ENCODE measurements at places on chromosomes 3 and 15.

GRCh38 chr3:121995161-121996137 is 26.6 kb downstream of the ILDR1 start:
- DNase-seq = no peak

- DNase-seq = no peak
Observed at GRCh38 chr3:71962561-71963240, 177.8 kb upstream of the PROK2 start.

DNA sequence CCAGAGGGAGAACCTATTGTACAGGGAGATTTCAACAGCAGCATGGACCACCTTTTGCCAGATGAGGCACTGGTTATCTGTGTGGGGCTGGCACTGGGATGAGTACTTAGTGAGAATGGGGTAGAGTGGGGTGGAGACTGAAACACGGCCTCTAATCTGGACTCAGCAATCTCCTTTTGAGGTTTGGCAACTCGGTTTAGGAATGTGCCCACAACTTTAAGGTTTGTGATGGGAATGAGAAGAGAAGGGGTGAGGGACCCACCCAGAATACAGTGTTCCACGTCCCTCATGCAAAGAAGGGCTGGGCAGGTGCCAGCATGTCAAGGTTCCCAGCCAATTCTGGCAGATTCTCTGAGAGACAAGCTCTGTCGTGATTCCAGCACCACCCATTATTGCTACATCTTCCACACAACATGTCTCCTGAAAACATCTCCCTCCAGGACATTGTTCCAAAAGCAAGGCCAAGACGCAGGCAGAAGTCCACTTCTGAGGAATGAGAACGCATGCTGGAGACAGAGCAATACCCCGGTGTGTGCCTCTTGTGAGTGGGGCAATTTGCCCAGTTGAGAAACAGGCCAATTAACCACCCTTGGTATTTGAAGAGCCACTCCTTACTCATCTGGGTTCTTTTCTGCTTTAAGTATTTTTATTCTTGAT is 37.5 kb upstream of the CCR4 start:
- no peak for DNase-seq

DNA sequence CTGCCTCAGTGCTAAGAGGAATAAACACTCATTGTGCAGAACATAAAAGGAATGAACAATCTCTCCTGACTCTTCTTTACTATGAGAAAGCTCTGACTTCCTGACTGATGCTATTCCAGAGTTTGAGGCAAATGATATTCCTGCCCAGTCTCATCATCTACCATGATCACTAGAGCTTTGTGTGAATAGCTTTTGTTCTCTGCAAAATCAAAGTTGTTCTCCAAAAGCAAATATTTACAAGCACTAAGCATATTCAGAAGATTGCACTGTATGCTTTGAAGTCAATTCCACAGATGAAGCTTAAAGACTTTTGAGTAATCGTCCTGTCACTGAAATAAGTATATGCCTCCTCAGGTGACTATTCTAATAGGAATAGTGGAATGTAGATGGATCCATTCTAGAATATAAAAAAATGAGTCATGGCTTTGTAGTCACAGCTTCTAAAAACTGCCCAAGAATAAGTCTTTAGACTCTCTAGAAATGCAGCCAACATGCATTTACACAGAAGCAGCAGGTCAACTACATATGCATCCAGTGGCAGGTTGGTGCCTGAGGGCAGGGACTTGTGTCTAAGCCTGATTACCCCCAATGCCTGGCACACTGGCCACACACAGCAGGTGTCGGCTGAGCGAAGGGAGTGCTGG is 34.6 kb downstream of the TNFAIP8L3 start:
- DNase-seq = no peak

GRCh38 chr3:99970198-99970597 is 144.1 kb downstream of the FILIP1L start:
- DNase-seq = no peak

Data from NCI-H774 (cell line).